Activated CD4-positive, alpha-beta T cell treated with anti-CD3 and anti-CD28 coated beads for 4 hours (primary cell): ENCODE measurements at places on chromosomes 7 and 10.

DNA sequence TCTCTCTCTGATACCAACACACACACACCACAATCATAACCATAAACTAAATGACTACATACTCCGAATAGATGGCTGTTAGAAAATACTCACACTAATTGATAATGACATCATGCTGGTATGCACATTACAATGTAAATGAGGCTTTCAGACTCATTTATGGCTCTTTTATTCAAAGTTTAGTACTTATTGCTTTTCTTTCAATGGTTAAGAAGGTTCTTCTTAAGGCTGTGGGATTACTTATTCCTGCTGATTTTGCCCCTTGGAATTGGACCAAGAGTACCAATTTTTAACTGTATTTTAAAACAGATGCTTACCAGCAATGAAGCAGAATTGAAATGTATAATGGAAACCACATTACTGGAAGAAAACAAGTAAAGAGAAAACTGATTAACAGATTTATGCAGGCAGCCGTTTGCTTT is 20.6 kb upstream of the CABCOCO1 start:
- DNase-seq, result no peak

- DNase-seq, result no peak
Observed at GRCh38 chr10:52464368-52465124, 150.5 kb downstream of the DKK1 start.

DNA sequence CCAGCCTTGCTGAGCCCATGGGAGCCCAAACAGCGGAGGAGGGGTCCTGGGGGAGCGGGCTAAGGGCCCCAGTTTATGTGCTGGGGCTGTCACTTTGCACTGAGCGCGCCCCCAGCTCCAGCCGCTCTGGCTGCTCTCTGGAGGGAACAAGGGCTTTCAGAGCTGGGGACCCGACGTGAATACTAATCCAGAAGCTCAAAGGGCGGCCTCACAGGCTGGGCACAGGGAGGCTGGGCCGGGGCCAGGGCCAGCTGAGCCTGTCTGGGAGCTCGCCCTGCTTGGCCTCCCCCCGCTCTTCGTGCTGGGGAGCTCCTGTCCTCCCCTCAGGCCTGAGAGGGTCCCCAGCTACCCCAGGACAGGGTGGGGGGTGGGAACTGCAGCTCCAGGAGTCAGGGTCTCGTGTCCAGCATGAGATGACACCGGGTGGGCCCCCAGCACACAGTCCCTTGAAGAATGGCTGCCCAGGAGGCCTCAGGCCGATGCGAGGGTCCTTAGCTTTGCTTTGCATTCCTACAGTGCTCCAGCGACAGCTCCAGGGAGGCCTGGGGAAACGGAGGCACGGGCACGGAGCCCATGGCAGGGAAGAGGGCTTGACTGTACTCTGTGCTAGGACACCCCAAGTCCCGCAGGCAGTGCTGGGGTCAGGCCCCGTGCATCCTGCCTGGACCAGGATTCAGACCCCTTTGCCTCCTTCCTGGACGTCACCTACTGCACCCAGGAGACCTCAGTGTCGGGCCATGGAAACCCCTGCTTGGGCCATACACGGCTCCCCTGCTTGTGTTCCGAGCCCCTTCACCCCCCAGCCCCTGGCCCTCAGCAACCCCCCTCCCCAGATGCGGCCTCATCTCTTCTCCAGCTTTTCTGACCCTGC is 5.8 kb upstream of the AMZ1 start:
- DNase-seq, result no peak

DNA sequence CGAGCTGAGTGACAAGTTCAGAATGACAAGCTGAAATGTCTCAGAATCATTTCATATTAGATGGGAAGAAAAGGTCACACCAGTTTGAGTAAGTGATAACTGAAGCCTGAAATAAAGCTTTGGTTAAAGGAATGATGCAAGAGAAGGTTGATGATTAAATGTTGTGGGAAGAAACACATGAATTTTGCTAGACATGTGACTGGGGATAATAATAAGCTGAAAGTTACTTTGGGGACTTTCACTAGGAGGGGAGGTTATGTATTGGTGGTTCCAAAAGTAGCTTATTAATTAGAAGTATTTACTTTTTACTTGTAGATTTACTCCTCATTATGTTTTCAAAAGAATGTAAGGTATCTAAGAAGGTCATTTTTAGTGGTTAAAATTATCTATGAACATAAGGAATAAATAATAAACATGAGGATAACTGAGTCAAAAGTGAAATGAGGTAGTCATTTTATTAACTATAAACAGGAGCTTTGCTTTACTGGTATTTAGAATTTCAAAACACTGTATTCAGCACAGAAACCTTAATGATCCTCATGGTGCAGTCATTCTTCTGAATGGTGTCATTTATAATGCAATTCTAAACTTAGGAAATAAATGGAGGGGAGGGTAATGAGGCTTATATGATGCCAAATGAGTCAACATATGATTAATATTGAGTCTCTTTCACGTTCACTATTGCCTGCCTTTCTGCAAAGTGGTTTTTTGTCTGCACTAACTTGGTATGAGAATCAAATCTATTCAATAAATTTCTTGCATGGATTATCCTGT is 63.7 kb downstream of the PRKG1 start:
- no peak for DNase-seq

GRCh38 chr7:91242097-91242844 is 22.0 kb upstream of the FZD1 start:
- DNase-seq, result no peak

DNA sequence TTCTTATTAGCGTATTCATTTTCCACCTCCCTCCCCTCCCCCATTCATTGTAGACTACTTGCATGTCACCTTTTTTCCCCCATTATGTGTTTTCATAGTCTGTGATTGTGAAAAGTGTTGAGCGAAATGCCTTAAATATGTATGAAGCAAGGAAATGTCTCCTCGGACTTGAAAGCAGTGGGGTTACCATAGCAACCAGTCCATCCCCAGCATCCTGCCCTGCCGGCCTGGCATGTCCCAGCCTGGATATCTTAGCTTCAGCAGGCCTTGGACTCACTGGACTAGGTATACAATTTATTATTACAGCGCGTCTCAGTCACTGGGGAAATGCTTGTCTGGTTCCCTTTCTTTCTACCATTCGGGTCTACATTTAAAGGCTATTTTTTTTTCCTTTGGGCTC is 283.6 kb downstream of the BICC1 start:
- no peak for DNase-seq

- DNase-seq, result no peak
Observed at GRCh38 chr7:78489476-78490240, 691.1 kb downstream of the PHTF2 start.

DNA sequence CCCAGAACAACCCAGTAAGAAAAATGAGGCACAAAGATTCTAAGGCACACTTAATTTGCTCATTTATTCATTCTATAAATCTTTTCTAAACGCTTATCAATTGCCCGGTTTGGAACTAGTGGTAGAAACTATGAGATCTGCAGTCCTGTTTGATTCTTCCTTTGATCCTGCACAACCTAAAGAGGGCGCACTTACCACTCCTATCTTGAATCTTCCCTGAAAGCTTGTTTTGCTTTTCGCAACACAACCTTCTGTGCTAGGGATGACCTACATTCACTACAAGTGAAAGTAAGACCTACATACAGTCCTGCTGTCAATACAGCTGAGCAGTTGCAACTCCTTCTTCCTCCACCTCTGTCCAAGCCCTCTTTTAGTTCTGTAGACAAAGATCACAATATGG is 12.6 kb upstream of the ARL4A start:
- DNase-seq, result peak; percentile 47

DNA sequence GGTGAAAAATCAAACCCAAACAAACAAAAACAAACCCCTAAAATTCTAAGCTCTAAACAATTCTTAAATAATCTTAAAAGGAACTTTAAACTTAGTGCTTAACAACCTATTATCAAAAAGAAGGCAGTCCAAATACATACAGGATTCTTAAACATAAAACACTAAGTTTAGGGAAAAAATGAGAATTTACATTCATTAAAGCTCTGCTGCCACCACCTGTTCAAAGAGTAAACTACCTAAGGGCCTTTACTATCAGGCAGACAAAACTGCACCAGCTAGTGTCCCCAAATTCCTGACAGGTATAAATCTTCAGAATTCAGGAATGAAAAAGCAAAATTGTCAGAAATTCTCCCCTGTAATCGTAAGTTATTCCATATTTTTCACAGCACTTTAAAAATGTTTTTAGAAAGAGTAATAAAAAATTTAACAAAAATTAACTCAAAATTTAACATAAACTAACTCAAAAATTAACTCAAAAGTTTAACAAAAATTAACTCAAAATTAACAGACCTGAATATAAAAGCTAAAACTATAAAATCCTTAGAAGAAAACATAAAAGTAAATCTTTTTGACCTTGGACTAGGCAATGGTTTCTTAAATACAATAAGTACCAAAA is 55.1 kb downstream of the PDZD8 start:
- no peak for DNase-seq

DNA sequence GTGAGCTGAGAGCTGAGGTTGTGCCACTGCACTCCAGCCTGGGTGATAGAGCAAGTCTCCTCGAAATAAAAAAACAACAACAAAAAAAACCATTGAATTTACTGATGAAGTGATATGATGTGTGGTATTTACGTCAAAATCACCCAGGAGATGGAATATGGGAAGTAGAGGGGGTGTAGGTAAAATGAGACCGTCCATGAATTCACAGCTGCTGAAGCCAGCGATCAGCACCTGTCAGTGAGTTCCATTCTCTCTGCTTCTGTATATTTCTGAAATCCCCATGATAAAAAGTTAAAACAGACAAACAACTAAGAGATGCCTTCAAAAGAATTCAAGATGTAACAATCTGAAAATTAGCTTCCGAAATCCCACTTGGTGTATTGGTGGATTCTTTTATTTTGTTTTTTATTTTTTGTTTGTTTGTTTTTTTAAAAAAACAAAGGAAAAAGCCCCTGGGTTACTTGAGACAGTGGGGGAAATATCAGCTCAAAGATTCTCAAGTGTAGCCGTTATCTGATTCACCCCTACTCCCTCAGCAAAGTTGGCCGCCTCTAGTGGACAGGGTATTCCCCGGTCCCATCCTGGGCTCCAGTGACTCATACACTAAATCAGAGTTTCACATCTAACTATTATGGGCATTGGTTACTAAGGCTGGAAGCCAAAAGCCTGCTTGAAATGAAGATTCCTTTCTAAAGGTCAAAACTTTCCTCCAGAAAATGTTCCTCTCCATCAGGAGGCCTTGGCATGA is 76.4 kb downstream of the MAP3K8 start:
- DNase-seq, result peak; percentile 22

- DNase-seq, result no peak
Observed at GRCh38 chr10:69681436-69681835, 51.4 kb downstream of the FAM241B start.

DNA sequence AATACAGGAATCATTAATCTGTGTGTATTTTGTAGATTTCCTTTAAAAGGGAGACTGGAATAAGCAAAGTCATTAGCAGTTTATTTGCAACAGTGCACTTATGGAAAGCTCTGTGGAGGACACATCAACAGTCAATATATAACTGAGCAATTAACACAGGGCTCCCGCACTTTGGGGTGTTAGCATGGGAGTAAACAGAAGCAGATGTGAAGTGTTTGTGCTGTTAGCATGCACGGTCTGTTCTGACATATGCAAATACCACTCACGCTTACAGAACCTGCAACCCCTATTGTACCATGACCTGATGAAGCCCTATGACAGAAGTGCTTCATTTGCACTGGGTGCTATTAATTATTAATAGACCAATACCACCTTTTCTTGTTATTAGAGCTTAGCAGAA is 118.9 kb downstream of the PPP1R3A start:
- no peak for DNase-seq
